T-cell (primary cell): ENCODE measurements at places on chromosomes 13 and 19. TPM values are rescaled to one million over a fixed set of nuclear protein-coding genes. Genes with fewer than 3 reads are reported as not detected.
A peak's percentile ranks its signal among the peaks of the same experiment; 100 is the strongest.

DNA sequence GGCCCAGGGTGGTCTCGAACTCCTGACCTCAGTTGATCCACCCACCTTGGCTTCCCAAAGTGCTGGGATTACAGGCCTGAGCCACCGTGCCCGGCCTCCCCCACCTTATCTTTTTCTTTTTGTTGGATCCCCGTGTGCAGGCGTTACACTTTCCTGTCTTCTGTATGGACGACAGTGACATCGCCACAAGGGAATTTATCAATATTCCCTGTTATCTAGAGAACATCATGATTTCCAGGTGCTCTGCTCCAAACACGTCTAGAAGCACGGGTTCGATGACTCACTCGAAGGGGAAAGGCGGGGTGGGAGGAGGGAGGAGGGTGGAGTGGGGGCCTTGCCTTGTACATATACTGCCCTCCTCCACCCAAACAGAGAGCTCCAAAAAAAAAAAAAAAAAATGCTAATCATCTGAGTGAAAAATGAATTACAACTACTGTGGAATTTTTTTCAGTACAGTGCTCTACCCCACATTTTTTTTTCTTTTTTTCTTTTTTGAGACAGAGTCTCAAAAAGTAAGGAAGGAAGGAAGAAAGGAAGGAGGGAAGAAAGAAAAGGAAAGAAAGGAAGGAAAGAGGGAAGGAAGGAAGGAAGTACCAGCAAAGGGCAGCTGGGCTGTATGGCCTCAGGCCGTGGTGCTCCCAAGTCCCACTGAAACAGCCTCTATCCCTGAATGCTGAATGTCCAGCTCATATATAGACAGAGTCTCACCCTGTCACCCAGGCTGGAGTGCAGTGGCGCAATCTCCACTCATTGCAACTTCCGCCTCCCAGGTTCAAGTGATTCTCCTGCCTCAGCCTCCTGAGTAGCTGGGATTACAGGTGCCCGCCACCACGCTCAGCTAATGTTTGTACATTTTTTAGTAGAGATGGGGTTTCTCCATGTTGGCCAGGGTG, 36.8 kb downstream of the INSR start:
- DNase-seq: no peak
- no peaks in the 10 kb centered on the region for H3K27me3 ChIP-seq
- no peaks in the 10 kb centered on the region for H3K4me1 ChIP-seq
- H3K27ac ChIP-seq: no peak overlapping the region
- H3K36me3 ChIP-seq: no peaks in the 10 kb centered on the region

GRCh38 chr19:58334691-58335249, 8.0 kb downstream of the ZSCAN22 start:
- peaks cover 17% of the 10 kb centered on the region for H3K36me3 ChIP-seq
- no peaks in the 10 kb centered on the region for H3K27me3 ChIP-seq
- H3K4me3 ChIP-seq: no peak overlapping the region

FCHO1 gene
- total RNA-seq: 68.8 TPM

ERF gene
- total RNA-seq: 91.9 TPM

MEIOSIN gene
- total RNA-seq: not detected

- DNase-seq: no peak
- no peaks in the 10 kb centered on the region for H3K27me3 ChIP-seq
- H3K36me3 ChIP-seq: peaks cover 4% of the 10 kb centered on the region
- H3K4me1 ChIP-seq: peaks cover 27% of the 10 kb centered on the region
- no peak overlapping the region for H3K4me3 ChIP-seq
Observed at GRCh38 chr13:99545979-99546378, 44.7 kb downstream of the TM9SF2 start.

GRCh38 chr19:33766623-33767022, 30.0 kb upstream of the KCTD15 start:
- no peak overlapping the region for H3K4me3 ChIP-seq
- H3K4me1 ChIP-seq: no peaks in the 10 kb centered on the region
- peaks cover 60% of the 10 kb centered on the region for H3K27me3 ChIP-seq

DNA sequence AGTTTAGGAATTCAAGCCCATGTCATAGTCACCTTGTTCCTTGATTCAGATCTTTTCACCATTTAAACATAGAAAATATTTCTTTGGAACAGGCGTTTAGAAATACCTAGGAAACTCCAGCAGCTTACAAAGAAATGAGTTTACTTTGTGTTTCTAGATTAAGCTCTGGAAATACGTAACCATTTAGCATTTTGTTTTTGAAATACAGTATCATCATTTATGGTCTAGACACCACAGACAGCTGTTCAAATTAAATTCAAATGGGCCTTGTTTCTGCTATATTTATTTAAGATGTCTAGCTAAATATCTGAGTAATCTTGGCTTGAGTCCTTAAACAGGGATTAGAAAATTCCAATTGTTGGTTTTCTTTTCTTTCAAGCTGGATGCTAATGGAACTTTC, 228.5 kb downstream of the NDFIP2 start:
- no peak overlapping the region for H3K27ac ChIP-seq
- no peaks in the 10 kb centered on the region for H3K27me3 ChIP-seq
- no peak for DNase-seq
- H3K4me1 ChIP-seq: no peaks in the 10 kb centered on the region
- no peaks in the 10 kb centered on the region for H3K36me3 ChIP-seq
- no peak overlapping the region for H3K4me3 ChIP-seq

NLRP4 gene
- total RNA-seq: not detected

RASA3 gene
- total RNA-seq: 223 TPM

DNA sequence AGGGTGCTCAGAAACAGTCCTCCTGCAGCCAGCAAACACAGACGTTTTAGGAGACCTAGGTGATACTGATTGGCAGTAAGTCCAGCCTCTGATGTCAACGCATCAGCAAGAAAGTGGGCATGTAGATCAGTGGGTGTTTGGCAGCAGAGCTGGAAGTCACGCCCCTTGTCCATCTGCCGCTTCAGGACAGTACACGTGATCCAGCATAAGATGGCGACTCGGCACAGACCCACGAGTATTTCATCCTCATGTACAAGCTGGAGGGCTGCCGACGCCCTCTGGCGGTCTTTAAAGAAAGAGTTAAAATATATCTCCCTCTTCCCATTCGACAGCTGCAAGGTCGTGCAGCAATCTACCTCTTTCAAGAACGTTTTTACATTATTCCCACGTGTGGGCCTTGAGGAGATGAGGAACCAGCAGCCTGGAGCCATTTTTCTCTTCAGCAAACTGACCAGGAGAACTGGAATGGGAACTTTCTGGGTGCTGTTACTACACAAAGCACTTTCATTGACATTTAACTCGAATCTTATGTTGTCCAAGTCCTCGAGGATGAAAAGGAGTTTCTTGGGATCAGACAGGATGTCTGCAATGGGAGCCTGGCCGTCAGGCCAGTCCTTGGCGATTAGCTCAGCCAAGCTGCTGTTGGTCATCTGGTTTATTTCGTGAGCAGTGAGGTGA, 22.3 kb downstream of the NLRP11 start:
- H3K27me3 ChIP-seq: peaks cover 9% of the 10 kb centered on the region
- H3K4me3 ChIP-seq: no peak overlapping the region
- H3K27ac ChIP-seq: no peak overlapping the region
- H3K4me1 ChIP-seq: no peaks in the 10 kb centered on the region
- no peak for DNase-seq

DNA sequence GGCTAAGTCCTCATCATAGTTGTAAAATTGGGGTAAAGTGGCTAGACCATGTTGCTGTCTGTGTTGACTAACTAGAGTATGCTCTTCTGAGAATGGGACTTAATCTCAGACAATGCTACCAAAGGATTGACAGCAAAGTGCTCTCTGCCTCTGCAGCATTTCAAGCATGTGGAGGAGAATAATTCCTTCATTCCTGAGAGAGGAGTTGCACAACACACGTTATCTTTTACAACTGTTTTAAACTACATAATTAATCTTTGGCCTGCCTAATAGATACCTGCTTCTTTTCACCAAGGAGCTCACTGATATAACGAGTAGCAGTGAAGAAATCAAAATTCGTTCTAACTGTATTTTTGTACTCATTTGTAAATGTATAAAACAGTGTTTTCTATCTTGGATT, 2172.2 kb downstream of the PCDH9 start:
- H3K36me3 ChIP-seq: no peaks in the 10 kb centered on the region
- DNase-seq: no peak
- H3K4me1 ChIP-seq: no peaks in the 10 kb centered on the region
- no peak overlapping the region for H3K4me3 ChIP-seq

CYP4F2 gene
- not detected for total RNA-seq

- no peak for DNase-seq
- H3K27me3 ChIP-seq: no peaks in the 10 kb centered on the region
- H3K4me1 ChIP-seq: no peaks in the 10 kb centered on the region
Observed at GRCh38 chr13:91207261-91207660, 140.2 kb upstream of the MIR17HG start.

- H3K4me1 ChIP-seq: peaks cover 14% of the 10 kb centered on the region
- peak overlapping the region; percentile 41 for H3K27ac ChIP-seq
- DNase-seq: no peak
- H3K27me3 ChIP-seq: peaks cover 18% of the 10 kb centered on the region
- no peaks in the 10 kb centered on the region for H3K36me3 ChIP-seq
Observed at GRCh38 chr19:54248016-54248601, 5.5 kb upstream of the LILRA6 start.

GRCh38 chr13:39419876-39420275, 183.1 kb downstream of the LHFPL6 start:
- no peaks in the 10 kb centered on the region for H3K4me1 ChIP-seq
- H3K4me3 ChIP-seq: no peak overlapping the region
- H3K27ac ChIP-seq: no peak overlapping the region
- DNase-seq: no peak
- no peaks in the 10 kb centered on the region for H3K27me3 ChIP-seq
- no peaks in the 10 kb centered on the region for H3K36me3 ChIP-seq

- peaks cover 56% of the 10 kb centered on the region for H3K4me1 ChIP-seq
- H3K36me3 ChIP-seq: peaks cover 13% of the 10 kb centered on the region
- no peak for DNase-seq
- peak within 1 kb of the TSS; percentile 94 for H3K4me3 ChIP-seq
Observed at GRCh38 chr19:10503002-10503789, at the start of gene KEAP1. Gene KEAP1 (minus strand): TSS chr19:10503356. CDS start chr19:10500033, 3,323 bp downstream.

- no peak overlapping the region for H3K4me3 ChIP-seq
- H3K27ac ChIP-seq: peak overlapping the region; percentile 83
- no peaks in the 10 kb centered on the region for H3K27me3 ChIP-seq
- H3K36me3 ChIP-seq: no peaks in the 10 kb centered on the region
- peaks cover 80% of the 10 kb centered on the region for H3K4me1 ChIP-seq
Observed at GRCh38 chr19:18020212-18021085, 12.5 kb downstream of the ARRDC2 start.

RDH8 gene
- total RNA-seq: not detected

FFAR2 gene
- total RNA-seq: not detected

- H3K4me3 ChIP-seq: no peak overlapping the region
- no peak overlapping the region for H3K27ac ChIP-seq
- no peaks in the 10 kb centered on the region for H3K36me3 ChIP-seq
- H3K27me3 ChIP-seq: no peaks in the 10 kb centered on the region
- no peaks in the 10 kb centered on the region for H3K4me1 ChIP-seq
Observed at GRCh38 chr13:91017031-91017668, 330.3 kb upstream of the MIR17HG start.

MEIS3 gene
- total RNA-seq: 0.69 TPM

PRSS57 gene
- 1.5 TPM for total RNA-seq

DNA sequence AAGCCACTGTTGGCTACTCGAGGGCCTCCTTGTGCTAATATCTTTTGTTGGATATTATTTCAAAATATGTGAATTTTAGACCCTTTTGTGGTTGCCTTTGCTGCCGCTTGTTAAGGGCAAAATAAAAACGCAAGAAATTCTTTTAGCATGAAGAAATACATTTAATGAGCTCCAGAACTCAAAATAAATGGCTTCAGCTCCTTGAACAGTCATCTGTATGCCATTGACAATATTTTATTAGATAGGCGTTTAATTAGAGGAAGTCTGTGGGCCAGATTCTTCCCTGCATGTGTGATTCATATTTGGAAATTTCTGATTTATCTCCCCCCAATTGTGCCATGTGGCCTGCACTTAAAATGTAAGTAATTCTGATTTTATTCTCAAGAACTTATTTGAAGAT, 177.2 kb downstream of the STK24 start:
- H3K27ac ChIP-seq: no peak overlapping the region
- no peaks in the 10 kb centered on the region for H3K4me1 ChIP-seq
- no peak for DNase-seq
- H3K4me3 ChIP-seq: no peak overlapping the region
- H3K36me3 ChIP-seq: no peaks in the 10 kb centered on the region

DNA sequence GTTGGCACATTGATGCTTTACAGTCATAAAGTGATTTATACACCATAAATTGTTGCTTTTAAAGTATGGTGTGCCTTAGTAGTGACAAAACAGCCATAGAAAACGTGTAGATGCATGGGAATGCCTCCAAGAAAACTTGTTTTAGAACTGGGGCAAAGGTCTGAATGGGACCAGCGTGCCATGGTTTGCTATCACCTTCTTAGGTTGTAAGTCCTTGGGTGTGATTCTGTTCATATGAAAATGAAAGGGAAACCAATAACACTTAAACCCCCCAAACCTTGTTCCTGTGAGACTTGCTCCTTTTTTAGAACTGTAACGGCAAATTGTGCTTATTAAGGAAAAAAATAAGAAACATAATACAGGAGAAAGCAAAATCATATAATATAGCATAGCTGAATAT, 603.3 kb upstream of the SLITRK6 start:
- no peaks in the 10 kb centered on the region for H3K27me3 ChIP-seq
- H3K4me1 ChIP-seq: no peaks in the 10 kb centered on the region
- DNase-seq: no peak

- H3K36me3 ChIP-seq: no peaks in the 10 kb centered on the region
- no peaks in the 10 kb centered on the region for H3K4me1 ChIP-seq
- DNase-seq: no peak
- no peak overlapping the region for H3K4me3 ChIP-seq
- H3K27ac ChIP-seq: no peak overlapping the region
- peaks cover 11% of the 10 kb centered on the region for H3K27me3 ChIP-seq
Observed at GRCh38 chr13:24997367-24997967, 98.5 kb upstream of the PABPC3 start.

DNA sequence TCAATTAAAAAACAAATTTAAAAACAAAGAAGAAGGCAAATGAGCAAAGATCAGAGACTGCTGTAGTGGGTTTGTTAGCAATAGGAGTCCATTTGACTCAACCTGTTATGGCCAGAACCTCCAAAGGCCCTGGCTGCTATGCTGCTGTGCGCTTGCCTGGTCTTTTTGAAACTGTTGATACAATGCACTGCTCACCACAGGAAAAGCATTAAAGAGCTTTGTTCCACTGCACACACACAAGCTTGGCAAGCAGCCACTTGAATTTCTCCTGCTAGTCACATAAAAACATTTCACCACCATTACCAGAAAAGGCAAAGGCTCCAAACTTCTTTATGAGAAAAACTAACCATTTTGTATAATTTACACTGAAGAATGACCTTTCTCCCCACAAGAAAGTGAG, 132.2 kb downstream of the FREM2 start:
- H3K27ac ChIP-seq: no peak overlapping the region
- H3K4me3 ChIP-seq: no peak overlapping the region
- no peaks in the 10 kb centered on the region for H3K27me3 ChIP-seq
- no peaks in the 10 kb centered on the region for H3K36me3 ChIP-seq
- no peaks in the 10 kb centered on the region for H3K4me1 ChIP-seq

SPIB gene
- 4.8 TPM for total RNA-seq

SHC2 gene
- 4.4 TPM for total RNA-seq

TUBB4A gene
- total RNA-seq: 5.4 TPM
